Stimulated activated CD8-positive, alpha-beta memory T cell treated with anti-CD3 and anti-CD28 coated beads, Interleukin-7, amount 100 ng/mL, for 1 hour (primary cell): ENCODE measurements at places on chromosomes 5 and 9.

- DNase-seq = no peak
These were observed 273.7 kb downstream of the CD180 start for GRCh38 chr5:66922881-66923280.

DNA sequence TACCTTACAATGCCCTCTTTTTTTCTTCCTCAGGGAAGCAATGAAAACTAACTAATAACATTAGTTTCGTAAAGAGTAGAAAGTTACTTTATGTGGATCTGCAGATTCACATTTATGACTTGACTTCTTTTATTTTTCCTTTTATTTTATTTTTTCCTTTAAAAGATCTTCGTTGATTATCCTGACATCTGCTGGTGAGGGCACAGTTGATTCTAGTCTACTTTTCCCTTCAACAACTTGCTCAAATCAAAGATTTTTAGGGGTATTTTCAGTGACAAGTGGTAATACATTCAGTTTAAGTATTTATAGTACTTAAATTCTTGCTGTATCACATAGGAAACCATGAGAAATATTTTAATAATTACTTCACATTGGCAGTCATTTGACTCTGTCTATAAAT is 4.9 kb downstream of the EDIL3 start:
- no peak for DNase-seq

- DNase-seq = no peak
These were observed 422.7 kb upstream of the ADAMTS16 start for GRCh38 chr5:4717446-4717845.

DNA sequence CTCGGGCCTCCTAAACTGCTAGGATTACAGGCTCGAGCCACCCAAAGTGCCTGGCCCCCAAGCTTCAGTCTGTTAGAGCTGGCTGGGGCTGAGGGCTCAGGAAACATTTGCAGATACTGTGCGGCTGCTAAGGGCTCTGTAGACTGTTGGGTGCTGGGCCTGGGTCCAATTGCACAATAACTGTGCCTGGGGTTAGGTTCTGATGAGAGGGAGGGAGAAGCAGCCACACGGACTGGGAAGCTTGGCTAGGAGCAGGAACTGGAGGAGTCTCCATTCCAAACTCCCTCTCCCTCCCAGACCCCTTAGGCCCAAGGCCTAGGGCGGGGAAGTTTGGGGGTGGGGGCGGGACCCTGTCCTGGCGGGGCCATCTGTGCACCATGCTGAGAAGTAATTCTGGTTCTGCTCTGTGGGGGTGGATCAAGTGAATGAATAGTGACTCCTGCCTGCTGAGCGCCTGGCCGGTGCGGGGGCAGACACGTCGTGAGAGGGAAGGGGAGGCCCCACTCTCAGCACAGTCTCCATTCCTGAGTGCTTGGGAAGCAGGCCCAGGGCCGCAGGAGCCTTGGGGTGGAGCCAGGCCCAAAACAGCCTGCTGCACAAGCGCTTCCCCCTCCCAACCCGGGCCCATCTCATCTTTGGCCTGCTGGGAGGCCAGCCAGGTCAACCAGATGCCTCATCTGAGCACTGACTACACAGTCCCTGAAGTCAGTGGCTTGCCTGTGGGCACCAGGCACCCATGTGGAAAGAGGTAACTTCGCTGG is 1.5 kb downstream of the ASS1 start:
- no peak for DNase-seq

- no peak for DNase-seq
These were observed 60.8 kb downstream of the MEGF10 start for GRCh38 chr5:127351418-127351817.

GRCh38 chr5:68953231-68953874 is 140.5 kb upstream of the SLC30A5 start:
- no peak for DNase-seq

DNA sequence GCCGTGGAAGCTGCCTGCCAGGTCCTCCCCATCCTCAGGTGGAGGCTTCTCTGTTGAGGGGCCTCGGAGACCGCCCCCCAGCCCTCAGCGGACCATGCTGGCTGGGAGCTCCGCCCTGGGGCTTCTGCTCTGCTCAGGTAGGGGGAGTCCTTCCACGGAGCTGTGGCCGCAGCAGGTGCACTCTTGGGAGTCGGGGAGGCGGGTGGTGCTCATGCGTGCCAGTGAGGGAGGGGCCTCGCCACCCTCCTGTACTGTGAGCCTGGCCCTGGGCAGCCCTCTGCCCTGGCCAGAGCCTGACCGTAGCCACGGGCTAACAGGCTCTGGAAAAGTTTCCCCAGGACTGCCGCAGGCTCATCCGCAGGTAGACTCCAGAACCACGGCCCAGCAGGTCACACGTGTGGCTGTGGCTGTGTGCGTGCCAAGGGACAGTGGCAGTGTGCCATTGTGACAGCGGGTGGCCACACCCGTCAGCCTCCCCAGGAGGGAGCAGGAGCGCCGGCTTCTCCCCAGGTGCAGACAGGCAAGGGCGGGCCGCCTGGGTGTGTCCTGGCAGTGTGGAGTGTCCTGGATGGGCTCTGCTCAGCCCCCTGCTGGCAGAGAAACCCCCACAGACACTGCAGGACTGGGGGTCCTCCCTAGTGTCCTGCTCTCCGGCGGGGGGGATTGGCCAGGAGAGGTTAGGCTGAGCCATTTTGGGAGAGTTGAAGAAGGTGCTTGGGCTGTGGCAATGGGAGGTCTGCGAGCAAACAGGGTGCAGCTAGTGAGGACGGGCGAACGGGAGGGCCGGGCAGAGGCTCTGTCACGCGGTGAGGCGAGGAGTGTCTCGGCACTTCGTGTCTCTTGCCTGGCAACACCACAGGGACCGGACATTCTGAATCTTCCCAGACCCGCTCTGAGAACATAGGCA is 29.5 kb downstream of the TPPP start:
- DNase-seq = no peak

- DNase-seq = no peak
These were observed 71.7 kb downstream of the NFIB start for GRCh38 chr9:14242150-14242805.

- no peak for DNase-seq
These were observed 32.4 kb downstream of the LPAR1 start for GRCh38 chr9:111005746-111006470.

- no peak for DNase-seq
These were observed at the start of gene NPR2 for GRCh38 chr9:35791297-35791921. TSS of gene NPR2 (plus strand) at chr9:35791591. CDS start at chr9:35792409, 818 bp downstream.

DNA sequence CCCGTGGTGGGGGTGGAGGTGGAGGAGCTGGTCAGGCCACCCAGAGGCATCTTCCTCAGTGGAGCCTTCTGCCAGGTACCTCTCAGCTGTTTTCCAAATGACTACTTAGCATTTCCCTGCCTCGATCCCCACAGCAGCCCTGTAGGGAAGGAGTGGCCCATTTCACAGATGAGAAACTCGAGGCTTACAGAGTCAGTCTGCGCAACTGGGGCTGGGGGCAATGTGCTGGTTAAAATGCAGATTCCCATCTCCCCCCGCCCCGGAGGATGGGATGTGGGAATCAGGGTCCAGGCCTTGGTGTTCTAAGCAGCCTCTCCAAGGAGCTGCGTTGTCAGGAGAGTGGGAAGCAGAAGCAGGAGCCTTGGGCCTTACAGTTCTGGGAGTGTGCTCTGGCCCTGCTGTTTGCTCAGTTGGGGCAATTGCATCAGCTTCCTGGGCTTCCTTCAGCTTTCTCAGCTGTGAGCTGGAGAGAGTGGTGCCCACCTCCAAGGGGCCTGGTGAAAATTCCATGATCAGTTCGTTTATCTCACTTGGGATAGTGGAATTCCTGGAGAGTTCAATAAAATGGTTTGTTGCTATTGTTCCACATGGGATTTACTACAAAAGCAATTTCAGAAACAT is 19.4 kb downstream of the ERGIC1 start:
- DNase-seq = no peak

- DNase-seq = no peak
These were observed 26.9 kb upstream of the PCA3 start for GRCh38 chr9:76737154-76737902.

GRCh38 chr5:7096294-7096693 is 299.6 kb upstream of the ADCY2 start:
- DNase-seq = no peak

DNA sequence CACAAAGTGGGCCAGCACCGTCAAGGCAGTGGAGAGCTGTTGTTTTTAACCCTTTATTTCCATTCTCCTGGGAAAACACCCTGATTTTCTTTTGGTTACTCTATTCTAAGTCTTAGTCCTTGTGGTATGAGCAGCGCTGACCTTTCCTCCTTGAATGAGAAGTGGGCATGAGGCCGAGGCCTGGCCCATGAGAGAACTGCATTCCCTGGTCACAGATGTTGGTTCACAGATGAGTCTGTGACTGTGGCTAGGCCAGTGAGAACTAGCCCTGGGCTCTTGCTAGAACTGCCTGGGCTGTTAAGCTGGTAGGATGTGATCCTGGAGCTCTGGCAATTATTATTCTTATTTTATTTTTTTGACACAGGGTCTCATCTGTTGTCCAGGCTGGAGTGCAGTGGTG is 71.7 kb upstream of the KLF9 start:
- DNase-seq = no peak

GRCh38 chr5:42982107-42982622 is 58.0 kb downstream of the ANXA2R start:
- DNase-seq = no peak

DNA sequence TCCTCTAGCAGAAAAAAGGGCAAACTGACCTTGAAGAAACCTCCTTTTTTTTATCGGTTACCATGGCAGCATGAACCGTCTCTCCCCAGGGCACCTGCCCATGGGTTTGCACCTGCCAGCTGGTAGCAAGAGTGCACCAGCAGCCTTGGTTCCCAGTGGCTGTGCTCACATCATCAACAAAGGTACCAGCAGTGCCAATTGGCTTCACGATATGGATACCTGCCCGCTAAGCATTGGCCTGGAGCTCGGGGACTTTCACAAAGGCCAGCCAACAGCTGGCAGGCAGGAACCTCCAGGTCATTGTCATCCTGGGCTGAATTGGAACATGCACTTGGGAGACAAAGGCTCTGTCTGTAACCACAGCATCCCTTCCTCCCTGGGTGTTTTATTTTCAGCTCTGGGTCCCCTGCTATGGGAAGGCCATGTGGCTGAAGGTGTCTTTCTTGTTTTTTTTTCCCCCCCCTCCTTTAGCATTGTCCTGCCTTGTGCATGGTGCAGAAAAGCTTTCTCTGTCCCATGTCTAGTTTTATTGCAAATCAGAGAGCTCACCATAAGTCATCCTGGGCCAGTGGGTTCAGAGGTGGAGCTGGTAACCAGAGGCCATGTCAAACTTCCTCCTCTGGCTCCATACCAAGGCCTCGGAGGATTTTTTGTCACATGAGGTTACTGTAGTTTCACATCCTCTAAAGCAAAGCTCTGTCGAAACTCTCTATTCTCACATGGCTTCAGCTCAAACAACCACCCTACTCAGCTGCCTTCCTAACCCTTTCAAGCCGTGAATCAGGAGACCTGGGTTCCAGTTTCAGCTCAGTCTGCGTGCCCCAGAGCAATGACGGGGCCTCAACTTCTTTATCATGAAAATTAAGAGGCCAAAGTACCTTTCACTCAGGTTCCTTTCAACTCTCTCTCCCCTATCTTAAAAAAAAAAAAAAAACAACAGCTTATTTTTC is 145.5 kb upstream of the MAP3K1 start:
- DNase-seq = no peak

DNA sequence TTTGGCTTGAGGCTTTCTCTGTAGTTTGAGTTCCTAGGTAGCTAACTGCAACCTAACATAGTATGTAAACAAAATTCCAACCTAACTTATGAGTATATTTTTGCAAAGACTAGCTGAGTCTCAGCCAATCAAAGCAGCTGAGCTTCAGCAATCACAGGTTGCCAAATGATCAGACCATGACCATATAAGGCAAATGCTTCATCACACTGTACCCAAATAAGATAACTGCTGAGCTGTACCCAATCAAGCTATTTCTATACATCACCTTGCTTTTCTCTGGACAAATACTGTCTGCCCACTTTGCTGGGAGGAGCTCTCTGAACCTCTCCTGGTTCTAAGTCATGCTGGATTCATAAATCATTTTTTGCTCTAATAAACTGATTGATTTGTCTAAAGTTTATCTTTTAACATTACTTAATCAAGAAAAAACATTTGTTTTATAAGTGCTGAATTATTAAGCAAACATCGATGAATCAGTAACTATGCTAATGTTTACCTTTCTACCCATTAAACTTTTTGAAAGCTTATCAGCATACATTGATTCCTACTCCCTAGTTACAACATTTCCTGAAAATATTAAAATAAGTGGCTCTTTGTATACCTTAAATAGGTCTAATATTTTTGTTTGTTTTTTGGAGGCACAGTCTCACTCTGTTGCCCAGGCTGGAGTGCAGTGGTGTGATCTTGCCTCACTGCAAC is 129.7 kb upstream of the PCA3 start:
- no peak for DNase-seq

DNA sequence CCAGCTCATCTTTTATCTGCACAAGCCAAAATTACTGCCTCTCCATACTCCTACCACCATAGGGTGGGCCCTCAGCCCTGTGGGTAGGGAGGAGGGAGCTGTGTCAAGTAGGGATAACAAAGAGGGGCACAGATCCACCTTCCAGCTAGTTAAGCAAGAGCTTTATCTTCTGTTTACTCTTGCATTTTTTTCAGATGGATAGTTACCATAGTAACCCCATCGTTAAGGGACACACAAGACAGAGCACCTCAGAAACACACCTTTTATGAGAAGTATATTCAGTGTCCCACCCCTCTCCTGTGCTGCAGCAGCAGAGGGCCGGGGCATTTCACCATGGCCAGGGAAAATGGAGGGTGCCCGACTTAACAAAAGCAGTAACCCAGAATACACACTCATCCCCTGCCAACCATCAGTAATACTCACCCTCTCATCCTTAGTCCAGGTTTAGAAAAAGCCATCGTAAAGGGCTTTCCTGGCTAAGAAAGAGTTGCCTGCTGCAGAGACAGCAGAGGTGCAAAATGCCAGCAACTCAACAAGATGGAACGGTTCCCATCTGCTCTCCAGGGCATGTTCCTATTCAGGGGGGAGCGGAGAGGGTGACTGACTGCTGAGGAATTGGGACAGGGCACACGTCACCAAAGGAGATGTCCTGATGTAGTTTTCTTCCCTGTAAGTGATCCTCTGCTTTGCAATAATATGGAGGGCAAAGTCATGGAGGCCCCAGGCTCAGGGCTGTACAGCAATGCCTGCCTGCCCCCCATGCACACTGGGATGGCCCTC is 25.1 kb downstream of the MACROH2A1 start:
- no peak for DNase-seq

- no peak for DNase-seq
These were observed 154.3 kb upstream of the ZNF618 start for GRCh38 chr9:113721856-113722255.

DNA sequence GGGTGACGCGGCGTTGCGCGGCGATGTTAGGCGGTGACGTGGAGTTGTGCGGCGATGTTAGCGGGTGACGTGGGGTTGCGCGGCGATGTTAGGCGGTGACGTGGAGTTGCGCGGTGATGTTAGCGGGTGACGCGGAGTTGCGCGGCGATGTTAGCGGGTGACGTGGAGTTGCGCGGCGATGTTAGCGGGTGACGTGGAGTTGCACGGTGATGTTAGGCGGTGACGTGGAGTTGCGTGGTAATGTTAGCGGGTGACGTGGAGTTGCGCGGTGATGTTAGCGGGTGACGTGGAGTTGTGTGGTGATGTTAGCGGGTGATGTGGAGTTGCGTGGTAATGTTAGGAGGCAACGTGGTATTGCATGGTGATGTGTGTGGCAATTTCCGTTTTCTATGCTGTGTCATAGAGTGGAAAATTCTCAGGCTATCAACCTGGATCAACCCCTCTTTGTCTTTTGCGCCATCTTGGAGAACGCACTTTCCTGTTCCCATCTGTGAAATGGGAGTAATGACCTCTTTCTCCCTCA is 76.0 kb downstream of the ANKRD33B start:
- no peak for DNase-seq

GRCh38 chr9:37300620-37301019 is 121.9 kb upstream of the GRHPR start:
- DNase-seq = no peak

- no peak for DNase-seq
These were observed 324.0 kb downstream of the ELAVL2 start for GRCh38 chr9:23502004-23502403.

GRCh38 chr9:126561582-126561981 is 52.1 kb upstream of the LMX1B start:
- no peak for DNase-seq
